ENCODE measurements at places on chromosomes 3 and 15.

GRCh38 chr15:88480981-88481380 lies 13.5 kb downstream of the MRPS11 start:
- no peak for DNase-seq

DNA sequence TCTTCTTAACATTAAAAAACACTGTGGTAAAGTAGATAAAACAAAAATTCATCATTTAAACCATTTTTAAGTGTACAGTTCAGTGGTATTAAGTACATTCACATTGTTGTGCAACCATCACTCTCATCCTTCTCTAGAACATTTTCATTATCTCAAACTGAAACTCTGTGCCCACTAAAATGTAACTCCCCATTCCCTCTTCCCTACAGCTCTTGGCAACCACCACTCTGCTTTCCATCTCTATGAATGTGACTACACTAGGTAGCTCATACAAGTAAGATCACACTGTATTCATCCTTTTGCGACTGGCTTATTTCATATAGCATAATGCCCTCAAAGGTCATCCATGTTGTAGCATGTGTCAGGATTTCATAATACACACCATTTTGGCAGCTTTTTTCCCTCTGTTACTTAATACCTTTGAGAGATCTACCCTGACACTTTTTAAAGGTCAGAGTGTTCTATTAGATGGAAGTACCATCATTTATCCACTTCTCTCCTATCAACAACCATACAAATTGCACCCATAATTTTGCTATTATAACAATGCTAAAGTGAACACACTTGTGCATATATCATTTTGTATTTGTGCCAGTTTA lies 42.9 kb upstream of the FRMD4B start:
- DNase-seq, result no peak

DNA sequence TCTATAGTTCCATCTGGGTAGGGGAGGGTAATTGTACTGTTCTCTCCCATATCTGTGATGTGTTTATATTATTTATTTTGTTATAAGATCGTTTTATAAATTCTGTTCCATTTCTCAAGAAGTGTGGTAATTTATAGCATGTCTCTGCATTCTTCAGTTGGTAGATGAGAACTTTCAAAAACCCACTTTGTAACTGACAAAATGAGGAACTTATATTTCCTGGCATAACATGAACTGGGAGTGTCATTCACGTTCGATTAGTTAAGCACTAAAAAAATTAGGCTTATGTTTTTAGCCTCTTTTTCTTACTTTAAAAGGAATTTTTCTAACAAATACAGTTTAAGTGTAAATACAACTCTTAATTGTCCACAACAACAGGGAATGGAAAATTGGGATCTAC lies 230.8 kb downstream of the CGGBP1 start:
- no peak for DNase-seq

DNA sequence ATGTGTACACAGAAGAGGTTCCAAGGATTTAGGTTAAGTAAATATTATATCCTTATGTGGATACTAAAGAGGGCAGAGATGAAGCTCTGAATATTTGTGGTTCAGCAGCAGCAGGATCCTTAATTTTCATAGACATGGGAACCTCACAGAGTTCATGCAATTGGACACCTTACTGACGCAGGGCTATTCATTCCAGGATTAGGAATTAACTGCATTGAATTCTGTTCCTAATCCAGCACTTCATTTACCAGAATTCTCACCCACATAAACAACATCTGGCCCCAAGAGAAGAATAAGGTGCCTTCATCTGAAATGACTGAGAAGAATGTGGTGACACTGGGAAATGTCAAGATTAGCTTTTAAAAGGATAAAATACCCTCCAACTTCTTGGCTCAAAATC lies 62.4 kb downstream of the ADAMTS9 start:
- DNase-seq, result no peak

GRCh38 chr15:72801590-72802325 lies 18.2 kb upstream of the ADPGK start:
- DNase-seq, result no peak

DNA sequence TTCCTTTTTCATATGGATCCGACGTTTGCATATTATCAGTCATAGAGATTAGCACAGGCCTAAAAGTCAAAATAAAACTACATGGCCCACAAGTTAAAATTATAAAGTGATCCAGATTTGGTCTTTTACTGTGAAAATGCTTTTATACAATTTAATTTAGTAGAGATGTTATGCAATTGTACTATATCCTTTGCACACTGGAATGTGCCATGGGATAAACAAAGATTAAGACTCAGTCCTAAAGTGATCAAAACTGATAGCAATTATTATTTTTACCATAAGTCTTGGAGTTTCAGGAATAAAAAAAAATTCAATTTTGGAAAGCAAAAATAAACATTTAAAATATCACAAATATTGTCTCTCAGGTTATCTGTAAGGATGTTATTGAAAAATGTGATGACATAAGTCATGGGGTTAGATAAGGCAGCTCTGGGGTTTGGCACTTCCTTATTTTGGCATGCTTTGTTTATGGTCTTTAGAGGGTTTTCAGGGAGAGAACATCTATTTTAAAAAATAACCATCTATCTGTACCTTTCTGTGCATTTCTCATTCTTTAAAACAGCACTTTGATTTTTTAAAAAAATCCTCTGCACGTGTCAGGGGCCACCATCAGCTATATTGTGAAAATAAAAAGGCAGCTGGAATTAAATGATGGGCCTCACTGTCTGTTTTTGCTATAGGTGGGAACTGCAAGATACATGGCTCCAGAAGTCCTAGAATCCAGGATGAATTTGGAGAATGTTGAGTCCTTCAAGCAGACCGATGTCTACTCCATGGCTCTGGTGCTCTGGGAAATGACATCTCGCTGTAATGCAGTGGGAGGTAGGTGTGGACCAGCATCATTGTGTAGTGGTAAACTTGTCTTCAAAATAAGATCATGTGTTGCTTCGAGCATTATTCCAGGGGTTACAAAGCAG lies 67.3 kb downstream of the TGFBR2 start:
- no peak for DNase-seq
